ENCODE measurements at places on chromosomes 11 and 22. TPM values are rescaled to one million over a fixed set of nuclear protein-coding genes. Genes with fewer than 3 reads are reported as not detected.

DNA sequence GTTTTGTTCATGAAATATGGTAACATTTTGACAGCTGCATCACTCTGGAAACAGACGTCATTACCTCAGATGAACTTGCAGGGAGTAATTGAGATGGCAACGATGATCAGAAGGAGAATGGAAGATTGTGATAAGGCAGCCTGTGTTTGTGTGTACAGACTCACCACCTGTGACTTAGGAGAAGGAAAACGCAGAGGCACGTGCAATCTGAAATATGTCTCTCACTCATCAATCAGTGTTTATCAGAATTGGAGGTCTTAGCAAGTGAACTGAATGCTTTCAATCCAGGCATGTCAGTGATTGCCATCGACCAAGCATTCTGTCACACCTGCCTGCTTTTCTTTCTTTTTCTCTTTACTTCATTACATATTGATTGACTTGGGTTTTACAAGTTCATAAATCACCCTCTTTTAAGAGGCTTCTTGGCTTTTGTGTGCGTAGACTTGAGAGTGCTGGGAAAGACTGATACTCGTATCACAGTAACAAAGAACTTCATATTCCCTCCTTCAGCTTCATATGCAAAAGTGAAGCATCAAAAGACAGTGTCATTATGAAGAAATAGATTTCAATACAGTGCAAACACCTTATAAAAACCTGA lies 24.6 kb downstream of the FAT3 start:
- ATAC-seq, result no peak

- peak; percentile 80 for ATAC-seq
Observed at GRCh38 chr11:122069707-122070360, 46.2 kb downstream of the BLID start.

DNA sequence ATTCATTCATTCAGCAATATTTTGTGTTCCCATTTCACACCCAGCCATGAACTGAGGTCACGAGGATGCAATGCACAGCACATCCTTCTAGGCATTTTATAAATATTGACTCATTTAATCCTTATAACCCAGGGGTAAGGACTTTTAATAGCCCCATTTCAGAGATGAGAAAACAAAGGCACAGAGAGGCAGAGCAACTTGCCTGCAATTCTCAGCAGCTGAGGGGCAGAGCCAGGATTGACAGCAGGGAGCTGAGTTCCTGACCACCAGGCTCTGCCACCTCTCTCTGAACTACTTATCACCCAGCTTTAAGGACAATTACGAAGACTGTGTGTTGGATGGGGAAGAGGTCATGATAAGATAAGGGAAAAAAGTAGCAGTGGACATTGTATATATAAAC lies 12.8 kb upstream of the FGF3 start:
- ATAC-seq, result no peak

DNA sequence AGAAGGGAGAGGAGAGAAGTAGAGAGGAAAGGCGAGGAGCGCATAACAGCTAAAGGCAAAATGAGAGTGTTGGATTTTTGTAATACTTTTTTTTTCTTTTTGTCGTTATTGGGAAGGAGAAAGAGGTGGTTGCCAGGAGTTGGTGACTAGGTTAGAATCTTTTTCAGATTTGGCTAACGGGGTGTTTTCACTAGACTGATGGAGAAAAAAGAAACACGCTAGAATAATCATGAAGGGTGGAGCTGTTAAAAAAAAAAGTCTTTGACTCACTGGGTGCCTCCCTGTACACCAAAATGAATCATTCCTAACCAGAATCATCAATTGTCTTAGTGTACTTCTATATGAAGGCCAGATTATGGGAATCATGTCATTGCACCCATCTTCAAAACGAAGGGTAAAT lies 12.7 kb downstream of the BLID start:
- ATAC-seq, result no peak

- ATAC-seq, result no peak
Observed at GRCh38 chr11:122649116-122649515, 6.4 kb upstream of the UBASH3B start.

- ATAC-seq, result peak; percentile 78
Observed at GRCh38 chr22:31952472-31952871, 8.1 kb downstream of the YWHAH start.

- ATAC-seq, result no peak
Observed at GRCh38 chr11:12284316-12285050, 92.9 kb upstream of the PARVA start.

GRCh38 chr11:28245131-28245530 lies 136.9 kb downstream of the METTL15 start:
- no peak for ATAC-seq

DNA sequence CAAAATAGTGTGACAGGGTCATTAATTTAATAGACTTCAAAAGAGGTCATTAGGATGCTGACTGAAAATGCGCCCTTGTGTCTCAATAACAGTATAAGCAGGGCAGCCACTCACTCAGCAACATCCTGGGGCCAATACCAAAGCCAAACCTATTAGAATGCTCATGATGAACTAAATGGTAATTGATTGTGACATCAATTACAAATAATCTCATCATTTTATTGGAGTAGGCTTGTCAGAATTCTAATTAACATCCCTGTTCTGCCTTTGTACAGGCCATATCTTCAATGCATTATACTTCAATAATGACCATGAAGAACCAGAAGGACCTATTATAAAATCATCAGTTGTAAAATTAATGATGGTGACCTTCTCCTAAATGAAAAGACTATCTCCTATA lies 64.2 kb downstream of the DNAJC24 start:
- ATAC-seq, result no peak

- no peak for ATAC-seq
Observed at GRCh38 chr22:22199634-22200033, 45.0 kb upstream of the VPREB1 start.

GRCh38 chr11:75347781-75348566 lies 3.5 kb downstream of the ARRB1 start:
- ATAC-seq, result peak; percentile 37

DNA sequence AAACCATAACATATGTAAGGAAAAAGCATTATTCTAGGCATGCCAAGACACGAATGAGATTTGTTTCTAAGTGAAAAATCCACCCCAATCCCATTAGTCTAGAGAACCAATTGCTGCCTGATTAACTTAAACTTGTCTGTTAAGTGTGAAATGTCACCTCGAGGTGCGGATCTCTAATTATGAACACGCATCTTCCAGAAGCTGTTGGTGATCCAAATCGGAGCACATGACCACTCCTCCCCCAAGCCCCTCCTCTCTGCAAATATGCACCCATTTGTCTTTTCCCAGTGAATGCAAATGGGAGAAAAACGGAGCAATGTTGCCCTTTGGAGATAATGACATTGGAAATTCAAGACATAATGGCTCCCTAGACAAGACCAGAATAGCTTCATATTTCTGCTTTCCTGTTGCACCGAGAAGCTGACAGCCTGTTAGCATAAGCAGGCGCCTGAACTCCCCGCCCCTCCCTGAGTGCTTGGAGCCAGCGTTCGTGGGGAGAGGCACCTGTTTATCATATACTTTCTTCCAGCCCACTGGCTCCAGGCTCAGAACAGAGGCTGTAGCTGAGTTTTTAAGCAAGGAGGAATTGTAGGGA lies 6.0 kb upstream of the FXYD6 start:
- ATAC-seq, result no peak

DNA sequence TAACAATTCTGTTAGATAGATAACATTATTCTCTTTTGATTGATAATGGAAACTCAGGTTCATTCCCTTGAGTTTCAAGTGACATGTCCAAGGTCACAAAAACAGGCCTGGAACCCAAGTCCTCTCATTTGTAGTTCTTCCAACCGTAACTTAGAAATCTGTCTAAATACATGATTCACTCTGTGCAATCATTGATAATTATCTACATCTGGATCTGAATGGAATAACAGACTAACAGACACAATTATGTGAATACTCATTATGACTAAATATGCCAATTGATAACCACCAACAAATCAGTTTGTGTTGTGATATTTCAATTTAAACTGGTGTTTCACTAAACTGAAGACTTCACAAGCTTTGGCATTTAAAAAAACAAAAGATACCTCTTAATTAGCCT lies 71.0 kb downstream of the RBFOX2 start:
- ATAC-seq, result no peak

GRCh38 chr11:112697391-112698178 lies 263.6 kb upstream of the NCAM1 start:
- ATAC-seq, result no peak

DNA sequence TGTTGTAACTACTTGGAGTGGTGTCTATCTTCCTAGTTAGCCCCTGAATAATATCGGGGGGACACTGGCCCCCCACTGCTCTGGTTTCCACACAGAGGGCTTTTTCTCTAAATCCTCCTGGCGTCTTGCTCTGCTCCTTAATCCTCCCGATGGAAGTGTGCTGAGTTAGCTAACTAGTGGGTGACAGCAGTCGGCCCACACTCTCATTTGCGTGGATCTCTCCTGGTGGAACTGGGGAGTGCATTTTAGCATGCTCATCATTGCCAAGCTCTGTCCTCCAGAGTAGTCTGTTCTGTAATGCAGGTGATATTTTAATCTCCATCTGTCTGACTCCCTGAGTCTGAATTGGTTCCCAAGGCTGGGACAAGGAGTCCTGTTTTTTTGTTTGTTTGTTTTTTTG lies 46.1 kb upstream of the RASSF10 start:
- no peak for ATAC-seq

- no peak for ATAC-seq
Observed at GRCh38 chr22:49954354-49954753, 6.2 kb upstream of the PIM3 start.

GRCh38 chr11:121590772-121591404 lies 138.1 kb upstream of the SORL1-AS1 start:
- no peak for ATAC-seq

DNA sequence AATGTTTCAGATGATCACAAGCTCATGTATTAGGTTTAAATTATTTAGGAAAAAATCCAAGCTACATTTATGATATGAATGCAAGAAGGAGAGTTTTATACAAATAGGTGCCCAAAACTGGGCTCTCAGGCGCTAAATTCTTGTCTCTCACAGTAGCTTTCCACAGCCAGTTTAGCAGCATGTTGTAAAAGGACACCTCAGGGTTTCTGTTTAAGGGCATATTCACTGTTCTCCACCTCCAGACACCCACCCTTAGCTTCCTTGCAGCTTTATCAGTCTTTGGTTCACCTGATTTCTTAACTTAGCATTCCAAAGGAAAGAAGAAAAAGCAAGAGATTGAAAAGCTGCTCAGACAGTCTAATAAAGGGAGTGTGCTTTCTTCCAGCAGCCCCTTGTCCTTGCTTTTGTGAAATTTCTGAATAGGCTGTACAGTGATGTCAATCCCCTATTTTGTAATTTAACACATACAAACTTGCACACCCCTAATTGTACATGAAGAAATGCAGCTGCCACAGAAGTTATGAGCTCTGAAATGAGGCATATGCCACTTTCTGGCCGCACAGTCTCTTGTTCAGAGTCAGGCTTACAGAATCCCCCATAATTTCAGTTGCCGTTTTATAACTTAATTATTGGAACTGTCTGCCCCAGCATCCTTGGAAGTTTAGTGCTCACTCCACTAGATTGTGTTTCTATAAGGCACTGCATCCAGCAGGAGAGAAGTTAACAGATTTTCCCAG lies 262.1 kb downstream of the DDX10 start:
- no peak for ATAC-seq

DNA sequence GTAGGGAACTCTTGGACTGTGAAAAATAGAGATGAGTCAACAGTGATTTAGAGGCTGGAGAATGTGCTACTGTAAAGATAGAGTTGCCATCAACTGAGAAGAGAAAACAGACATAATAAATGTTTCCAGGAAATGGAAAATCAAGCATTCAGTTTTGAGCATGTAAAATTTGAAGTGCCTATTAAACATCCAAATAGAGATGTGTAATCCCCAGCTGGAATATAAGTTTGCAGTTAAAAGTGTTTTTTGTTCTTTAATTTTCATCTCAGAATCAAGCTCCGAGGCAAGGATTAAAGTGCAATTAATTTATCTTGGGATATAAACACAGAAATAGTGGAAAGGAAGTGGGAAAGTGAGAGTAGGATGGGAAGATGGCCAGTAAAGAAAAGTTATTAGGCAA lies 666.0 kb upstream of the RAG2 start:
- no peak for ATAC-seq

DNA sequence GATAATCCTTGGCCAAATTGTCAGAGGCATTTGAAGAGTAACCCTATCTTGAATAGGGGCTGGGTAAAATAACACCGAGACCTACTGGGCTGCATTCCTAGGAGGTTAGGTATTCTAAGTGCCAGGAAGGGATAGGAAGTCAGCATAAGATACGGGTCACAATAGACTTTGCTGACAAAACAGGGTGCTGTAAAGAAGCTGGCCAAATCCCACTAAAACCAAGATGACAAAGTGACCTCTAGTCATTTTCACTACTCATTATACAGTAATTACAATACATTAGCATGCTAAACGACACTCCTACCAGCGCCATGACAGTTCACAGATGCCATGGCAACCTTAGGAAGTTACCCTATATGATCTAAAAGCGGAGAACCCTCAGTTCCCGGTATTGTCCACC lies 964 bp upstream of the REXO2 start:
- ATAC-seq, result no peak

DNA sequence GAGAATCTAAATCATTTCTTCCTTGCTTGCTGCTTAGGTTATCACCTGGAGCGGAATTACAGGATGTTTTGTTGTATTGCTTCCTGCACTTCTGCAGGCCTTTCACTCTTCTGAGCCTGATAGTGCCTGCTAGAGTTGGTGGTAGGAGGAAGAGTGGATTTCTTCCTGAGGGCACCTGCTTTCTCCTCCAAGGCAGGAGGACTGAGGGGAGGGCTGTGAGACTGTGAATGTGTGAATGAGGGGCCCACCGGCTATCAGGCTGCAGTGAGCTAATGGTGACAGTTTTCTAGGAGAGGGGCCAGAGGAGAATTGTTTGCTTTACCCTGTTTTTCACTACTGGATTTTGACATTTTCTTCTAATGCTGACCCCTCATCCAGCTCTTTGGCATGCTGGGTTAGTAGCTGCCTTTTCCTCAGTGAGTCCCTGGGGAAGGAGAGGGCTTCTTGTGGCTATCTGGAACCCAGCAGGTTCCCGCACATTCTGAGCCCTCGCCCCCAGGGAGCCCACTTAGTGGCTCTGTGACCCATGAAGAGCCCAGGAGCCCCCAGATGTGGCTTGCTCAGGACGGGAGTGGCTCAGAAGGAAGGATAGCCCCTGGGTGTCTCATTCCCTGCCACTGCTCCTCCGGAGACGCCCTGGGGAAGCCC lies 39.1 kb downstream of the DIXDC1 start:
- no peak for ATAC-seq

DNA sequence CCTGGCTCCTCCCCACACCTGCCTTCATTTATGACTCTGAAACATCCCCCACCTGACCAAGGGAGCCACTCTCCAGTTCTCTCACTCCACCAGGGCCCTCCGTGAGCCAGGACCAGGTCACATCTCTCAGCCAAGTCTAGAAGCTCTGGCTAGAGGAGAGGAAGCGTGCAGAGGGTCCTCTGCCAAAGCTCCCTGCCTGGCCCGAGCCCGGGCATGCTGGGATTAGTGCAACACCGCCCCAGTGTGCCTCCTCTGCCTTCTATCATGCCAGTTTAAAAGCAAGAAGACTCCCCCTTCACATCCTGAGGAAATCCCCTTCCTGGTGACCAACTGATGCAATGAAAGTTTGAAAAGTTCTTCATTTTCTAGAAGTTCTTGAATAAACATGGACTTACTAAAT lies 23.5 kb downstream of the TP53AIP1 start:
- no peak for ATAC-seq

GRCh38 chr11:78504181-78504580 lies 70.5 kb downstream of the NARS2 start:
- no peak for ATAC-seq

The NNMT gene
- 157 TPM for total RNA-seq

The MAP4K2 gene
- 20.8 TPM for total RNA-seq

The OR10G7 gene
- not detected for total RNA-seq

The SLC22A6 gene
- total RNA-seq, result not detected

The OR9G4 gene
- not detected for total RNA-seq

The NLRP14 gene
- total RNA-seq, result not detected

The SAA1 gene
- total RNA-seq, result not detected

The TEX54 gene
- not detected for total RNA-seq
